ENCODE measurements at places on chromosomes 1 and 21.

DNA sequence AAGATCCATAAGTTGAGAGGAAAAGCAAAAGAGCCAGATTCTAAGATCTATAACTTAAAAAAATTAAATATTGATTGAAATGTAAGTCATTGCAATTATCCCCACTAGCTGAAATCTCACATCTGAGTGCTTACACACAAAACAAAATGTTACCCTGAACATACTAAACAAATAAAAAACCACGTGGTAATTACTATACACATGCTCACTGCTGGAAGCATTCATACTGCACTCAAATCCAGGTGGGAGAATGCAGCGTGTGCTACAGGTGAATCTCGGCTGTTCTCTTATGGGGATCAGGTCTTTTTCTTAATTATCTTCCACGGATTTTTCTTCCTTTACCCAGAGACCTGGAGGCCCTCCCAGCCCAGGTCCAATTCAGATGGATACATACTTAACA lies 74.3 kb downstream of the SDC3 start:
- no peak for DNase-seq

DNA sequence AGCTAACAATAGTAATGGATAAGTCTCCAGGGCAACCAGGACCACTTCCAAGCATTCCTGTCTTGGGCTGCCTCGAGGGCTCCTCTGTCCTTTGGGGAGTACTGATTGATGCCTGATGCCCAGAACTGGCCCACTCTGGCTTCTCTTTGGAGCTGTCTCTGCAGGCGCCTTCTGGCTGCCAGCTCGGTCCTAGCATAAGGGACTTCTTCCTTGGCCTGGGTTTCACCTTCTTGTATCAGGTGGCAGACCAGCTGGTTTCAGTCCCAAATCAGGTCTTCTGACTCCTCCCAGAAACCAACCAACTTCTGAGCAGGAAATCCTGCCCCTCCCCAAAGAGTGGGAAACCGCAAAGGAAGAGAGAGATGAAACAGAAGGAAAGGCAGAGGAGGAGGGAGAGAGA lies 10.6 kb downstream of the G0S2 start:
- DNase-seq: no peak

GRCh38 chr1:235650341-235651169 lies 971 bp upstream of the GNG4 start:
- DNase-seq: no peak

GRCh38 chr1:68140536-68140935 lies 90.1 kb upstream of the DIRAS3 start:
- DNase-seq: no peak

DNA sequence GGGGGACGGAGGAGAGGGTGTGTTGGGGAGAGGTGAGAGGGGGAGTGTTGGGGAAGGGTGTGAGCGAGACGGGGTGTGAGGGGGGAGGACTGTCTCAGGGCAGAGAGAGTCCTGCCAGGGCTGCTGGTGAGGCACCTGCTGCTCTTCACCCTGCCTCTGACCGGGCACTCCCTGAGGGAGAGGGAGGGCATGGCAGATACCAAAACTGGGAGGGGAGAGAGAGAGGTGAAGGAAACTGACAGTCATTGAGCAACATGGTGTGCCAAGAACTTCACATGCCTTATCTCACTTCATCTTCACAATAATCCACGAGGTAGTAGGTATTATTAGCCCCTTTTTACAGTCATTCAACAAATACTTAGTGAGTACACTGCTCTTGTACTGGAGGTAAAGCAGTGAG lies 61.3 kb upstream of the ARTN start:
- DNase-seq: no peak

DNA sequence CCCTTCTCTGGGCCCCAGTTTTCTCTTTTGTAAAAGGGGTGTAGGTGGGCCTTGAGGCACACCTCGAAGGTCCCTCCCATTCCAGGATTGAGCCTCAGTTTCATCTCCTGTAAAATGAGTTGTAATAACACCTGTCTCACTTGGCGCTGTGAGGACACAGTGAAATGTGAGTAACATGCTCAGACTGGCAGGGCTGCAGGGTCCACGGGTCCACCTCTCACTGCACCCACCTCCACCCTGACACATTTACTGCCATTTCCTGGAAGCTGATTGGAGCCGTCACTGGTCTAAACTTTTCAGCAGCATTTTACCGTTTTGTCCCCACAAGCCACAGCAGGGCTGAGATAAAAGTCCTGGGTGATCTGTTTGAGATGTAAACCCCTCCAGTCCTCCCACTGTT lies 398.0 kb downstream of the PTPRU start:
- DNase-seq: no peak

DNA sequence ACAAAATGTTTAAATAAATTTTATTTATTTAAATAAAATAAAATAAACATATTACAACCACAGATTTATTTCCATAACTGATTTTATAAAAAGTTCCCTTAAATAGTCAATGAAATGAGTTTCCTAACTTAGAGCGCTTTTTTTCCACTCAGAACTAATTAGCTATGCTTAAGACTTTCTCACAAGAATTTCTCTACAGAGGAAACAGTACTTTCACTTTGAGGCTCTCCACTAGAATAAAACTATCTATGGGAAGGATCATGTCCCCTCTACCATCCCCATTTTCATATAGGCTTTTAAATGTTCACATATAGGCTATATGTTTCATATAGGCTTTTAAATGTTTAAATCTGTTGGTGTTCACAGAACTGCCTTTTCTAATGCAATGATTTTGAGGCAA lies 40.0 kb upstream of the DPH5 start:
- no peak for DNase-seq

- DNase-seq: no peak
Measured at GRCh38 chr1:16351456-16351993, 755 bp downstream of the FBXO42 start.

- no peak for DNase-seq
Measured at GRCh38 chr1:180382326-180383115, 119.9 kb downstream of the ACBD6 start.

DNA sequence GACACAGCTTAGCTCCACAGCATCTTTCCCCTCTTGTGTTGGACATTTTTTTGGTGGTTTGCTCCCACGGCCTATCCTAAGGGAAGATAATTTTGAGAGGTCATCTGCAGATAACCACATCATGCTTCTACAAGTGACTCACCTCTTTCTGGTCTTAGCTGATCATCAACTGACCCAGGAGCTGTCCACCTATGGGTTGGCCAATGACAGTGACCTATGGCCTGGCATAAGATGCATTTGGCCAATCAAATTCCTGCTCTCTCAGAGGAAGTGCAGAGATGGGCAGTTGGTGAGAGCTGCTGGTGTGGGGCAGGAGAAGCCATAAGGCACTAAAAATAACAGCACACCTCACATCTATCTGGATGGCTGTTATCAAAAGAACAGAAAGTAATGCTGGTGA lies 100.0 kb upstream of the CLDN14 start:
- no peak for DNase-seq

DNA sequence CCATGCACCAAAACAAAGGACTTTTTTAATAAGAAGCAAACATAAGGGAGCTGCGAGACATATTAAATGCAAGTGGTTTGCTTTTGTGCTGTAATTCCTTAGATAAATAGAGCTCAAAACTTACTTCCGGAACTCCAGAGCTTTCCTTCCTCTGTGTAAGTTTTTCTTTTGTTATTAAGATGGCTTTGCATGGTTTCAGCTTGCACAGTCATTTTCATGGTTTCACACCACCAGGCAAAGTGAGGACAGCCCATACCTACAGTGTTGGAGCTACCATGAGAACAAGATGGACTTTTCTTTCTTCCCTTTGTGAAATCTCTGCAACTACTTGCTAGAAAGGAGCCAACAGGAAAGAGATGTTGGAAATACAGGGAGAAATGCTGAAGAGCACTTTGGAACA lies 368.0 kb downstream of the SETD4 start:
- DNase-seq: no peak

GRCh38 chr1:59698386-59698785 lies 116.4 kb upstream of the HOOK1 start:
- no peak for DNase-seq

- no peak for DNase-seq
Measured at GRCh38 chr1:37813529-37814145, 5.6 kb upstream of the YRDC start.

DNA sequence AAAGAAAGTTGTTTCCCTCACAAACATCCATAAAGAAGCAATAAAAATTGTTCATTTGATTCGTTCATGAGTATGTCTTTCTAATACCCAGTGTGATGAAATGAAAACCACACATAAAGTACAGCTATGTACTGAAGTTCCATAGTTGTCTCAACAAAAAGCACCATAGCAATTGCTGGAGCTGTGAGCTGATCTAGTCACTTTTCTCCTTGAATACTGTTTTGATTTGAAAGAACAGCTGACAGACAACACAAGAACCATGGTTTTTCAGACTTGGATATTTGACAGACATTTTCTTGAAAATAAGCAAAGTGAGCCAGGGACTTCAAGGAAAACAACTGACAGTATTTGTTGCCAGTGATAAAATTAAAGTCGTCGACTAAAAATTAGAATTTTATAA lies 237.1 kb upstream of the PLD5 start:
- DNase-seq: no peak

GRCh38 chr1:71755441-71755840 lies 526.9 kb downstream of the NEGR1 start:
- no peak for DNase-seq

- DNase-seq: no peak
Measured at GRCh38 chr1:58363585-58363984, 182.9 kb downstream of the OMA1 start.

GRCh38 chr1:169648187-169648586 lies 18.3 kb upstream of the SELP start:
- no peak for DNase-seq

GRCh38 chr1:60133848-60134247 lies 60.3 kb upstream of the C1orf87 start:
- DNase-seq: no peak

DNA sequence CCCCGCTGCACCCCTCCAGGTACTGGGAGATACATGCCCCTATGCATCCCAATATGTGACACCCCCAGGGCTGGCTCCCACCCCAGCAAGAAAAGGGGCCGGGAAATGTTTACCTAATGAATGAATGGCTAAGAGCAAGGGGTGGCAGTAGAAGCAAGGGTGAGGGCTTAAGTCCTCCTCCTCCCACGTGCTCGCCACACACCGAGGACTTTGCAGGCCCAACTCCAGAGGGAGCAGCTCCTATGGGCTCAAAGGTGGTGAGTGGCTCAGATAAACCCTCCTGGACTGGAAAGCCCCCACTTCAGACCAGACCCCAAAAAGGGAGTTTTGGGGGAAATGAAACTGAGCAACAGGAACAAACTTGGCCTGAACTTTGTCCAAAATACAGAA lies 11.4 kb downstream of the SLC45A3 start:
- DNase-seq: no peak

DNA sequence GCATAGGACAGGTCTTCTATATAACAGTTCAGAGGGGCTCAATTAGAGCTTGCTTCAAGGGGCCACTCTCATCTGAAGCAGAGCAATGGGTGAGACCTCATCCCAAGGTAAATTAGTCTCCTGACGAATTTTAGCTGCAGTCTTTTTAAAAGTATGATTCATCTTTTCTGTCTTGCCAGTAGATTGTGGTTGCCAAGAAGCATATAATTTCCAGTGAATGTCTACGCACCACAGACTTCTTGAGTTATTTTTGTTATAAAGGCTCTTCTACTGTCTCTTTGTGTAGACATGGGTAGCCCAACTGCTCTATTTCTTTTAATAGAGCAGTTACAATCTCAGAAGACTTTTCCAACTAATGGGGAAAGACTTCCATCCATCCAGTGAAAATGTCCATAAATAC lies 108.9 kb upstream of the FMN2 start:
- no peak for DNase-seq

GRCh38 chr1:182095946-182096345 lies 34.4 kb upstream of the ZNF648 start:
- no peak for DNase-seq

- no peak for DNase-seq
Measured at GRCh38 chr1:70978623-70979022, 69.0 kb downstream of the PTGER3 start.

DNA sequence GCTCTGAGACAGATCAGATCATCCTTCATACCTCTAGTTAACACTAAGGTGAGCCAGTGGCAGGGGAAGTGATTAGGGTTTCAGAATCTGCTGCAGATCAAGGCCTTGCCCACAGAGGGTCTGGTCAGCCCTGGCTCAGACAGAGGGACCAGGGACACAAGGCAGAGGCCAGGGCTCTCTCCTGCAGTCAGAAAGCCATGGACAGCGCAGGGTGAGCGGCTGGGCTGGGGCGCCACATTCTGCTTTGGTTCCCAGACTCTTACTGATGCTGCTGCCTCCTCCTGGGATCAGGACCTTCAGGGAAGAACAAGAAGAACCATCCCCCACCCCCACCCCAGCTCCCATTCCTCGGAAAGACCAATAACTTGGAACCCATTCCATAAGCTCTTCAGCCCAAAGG lies 43.1 kb downstream of the GPR161 start:
- DNase-seq: no peak

DNA sequence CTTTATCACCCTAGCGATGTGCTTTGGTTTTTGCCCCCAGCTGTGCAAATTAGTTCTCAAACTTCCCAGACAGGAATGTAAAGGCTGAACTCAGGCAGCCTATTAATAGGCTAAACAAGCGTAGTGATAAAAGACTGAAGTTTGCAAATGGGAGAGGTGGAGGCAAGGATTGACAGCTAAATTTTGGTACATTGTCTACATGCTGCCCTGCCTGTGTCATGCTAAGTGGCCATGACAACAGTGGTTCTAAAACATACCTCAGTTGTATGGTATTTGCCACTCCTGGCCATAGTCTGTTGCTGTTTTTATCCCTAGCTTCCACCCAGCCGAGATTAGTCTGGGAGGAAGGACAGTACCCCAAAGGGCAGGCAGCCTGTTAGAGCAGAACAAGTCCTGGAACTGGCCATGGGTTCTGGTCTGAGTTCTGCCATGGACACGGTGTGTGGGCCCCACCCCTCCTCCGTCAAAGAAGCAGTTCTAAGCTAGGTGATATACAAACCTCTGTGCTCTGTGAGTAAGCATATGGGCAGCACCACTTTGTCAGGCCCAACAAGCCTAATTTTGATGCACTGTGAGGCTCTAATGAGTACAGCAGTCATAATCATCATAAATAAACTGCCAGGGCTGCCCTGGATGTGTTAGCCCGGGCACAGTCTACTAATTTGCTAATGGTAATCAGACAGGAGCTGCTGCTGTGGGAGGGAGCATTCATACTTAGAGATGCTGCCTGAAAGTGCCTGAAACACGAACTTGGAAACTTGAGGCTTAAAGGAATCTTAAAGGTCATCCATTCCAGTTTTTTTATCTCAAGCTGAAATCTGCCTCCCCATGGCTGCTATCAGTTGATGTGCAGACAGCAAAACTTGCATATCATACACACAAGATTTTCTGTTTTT lies 177.1 kb downstream of the HHAT start:
- no peak for DNase-seq

- no peak for DNase-seq
Measured at GRCh38 chr1:31216016-31216415, 23.7 kb downstream of the NKAIN1 start.

GRCh38 chr1:209341146-209341545 lies 242.4 kb upstream of the CAMK1G start:
- no peak for DNase-seq
